ENCODE measurements at places on chromosomes 5 and 9.

GRCh38 chr9:137276473-137277328 is 825 bp upstream of the TOR4A start:
- no peak for DNase-seq

GRCh38 chr9:70105147-70105546 is 61.5 kb downstream of the MAMDC2 start:
- DNase-seq: no peak

GRCh38 chr5:119287547-119288111 is 68.2 kb upstream of the TNFAIP8 start:
- DNase-seq: no peak

GRCh38 chr5:97836816-97837215 is 653.8 kb upstream of the RIOK2 start:
- DNase-seq: no peak

- DNase-seq: no peak
Measured at GRCh38 chr9:37942621-37943344, 38.9 kb upstream of the SLC25A51 start.

DNA sequence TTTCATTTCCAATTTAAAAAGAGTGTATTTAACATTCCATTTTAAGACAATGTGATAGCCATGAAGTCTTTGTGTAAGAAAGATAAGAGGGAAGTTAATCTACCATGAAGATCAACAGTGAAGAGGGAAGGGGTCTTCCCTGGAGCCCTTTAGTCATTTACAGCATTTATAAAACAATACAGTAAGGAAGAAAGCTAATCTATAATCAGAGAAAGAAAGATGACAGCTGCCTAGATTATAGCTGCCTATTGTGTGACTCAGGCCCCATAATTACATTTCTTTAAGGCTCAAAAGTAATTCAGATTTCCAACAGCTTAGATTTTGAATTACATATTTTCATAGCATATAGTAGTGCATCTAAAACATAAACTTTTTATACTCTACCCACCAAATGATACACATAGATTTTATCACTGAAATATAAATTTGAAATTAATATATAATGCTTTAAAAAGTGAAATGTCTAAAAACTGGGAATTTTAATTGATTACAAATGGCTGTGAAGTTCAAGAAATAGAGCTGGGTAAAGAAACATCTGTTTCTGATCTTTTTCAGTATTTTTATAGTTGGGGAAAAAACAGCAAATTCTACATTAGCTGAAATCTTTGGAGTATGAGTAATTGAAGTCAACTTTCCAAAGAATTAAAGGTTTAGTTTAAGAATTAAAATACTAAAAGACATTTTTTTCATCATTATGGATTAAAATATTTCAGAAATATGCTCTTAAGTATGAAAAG is 89.6 kb downstream of the RIC1 start:
- no peak for DNase-seq

- peak; percentile 34 for DNase-seq
Measured at GRCh38 chr9:21806644-21807043, 4.2 kb downstream of the MTAP start.

DNA sequence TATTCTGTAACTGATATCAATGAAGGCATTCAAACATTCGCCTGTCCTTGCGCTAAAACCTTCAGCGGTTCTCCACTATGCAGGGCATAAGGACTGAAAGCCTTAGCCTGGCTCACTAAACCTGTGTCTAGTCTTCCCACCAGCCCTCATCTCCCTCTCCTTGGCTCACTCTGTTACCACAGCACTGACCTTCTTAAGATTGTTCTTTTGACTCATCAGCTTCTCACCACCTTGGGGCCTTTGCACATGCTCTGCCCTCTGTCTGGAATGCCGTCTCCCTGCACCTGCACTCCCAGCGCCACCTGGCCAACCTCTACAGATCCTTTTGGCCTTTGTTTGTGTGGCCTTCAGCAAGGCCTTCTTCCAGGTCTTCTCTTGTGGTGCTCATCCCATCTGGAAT is 131.8 kb upstream of the IER5L start:
- DNase-seq: no peak

DNA sequence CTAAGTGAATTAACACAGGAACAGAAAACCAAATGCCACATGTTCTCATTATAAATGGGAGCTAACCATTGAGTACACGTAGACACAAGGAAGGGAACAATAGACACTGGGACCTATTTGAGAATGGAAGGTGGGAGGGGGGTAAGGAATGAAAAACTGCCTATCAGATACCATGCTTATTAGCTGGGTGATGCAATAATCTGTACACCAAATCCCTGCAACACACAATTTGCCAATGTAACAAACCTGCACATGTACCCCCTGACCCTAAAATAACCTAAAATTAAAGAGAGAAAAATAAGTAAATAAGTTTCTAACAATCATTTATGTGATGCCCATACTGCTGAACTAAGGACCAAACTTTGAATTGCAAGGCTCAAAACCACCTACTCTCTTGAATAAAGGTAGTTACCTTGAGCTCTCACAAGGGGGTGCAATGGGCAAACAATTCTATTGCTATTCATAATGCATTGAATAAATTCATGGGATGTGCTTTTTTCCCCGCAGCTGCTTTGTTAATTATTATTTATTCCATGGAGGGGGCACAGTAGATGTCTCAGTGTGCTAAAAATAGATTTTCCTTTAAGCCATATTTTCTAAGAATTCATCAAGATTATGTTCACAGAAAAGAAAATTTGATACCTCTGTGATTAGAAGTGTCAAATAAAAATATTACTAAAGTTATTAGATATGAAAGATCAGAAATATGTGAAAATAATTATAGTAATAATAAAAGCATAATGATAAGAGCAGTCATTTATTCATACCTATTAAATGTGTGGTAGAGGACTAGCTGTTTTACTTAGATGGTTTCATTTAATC is 76.2 kb upstream of the PTPN3 start:
- peak; percentile 72 for DNase-seq

DNA sequence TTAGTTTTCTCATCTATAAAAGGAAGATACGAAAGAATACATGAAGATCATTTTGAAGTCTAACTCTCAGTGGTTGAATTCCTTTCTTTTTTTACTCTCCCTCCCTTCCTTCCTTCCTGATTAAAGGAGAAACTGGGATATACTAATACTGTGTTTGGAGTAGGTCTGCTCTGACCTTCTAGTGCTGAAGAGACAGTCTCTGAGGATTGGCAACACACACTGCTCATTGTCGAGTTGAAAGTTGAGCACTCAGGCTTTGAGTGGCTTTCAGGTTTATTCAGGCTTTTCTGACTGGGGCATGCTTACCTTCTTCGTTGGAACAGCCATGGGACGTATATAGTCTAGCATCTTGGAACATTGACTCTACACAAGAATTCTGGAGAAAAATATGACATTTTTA is 86.9 kb upstream of the RPS23 start:
- DNase-seq: no peak

- no peak for DNase-seq
Measured at GRCh38 chr9:120363697-120364096, 216.3 kb downstream of the CDK5RAP2 start.

DNA sequence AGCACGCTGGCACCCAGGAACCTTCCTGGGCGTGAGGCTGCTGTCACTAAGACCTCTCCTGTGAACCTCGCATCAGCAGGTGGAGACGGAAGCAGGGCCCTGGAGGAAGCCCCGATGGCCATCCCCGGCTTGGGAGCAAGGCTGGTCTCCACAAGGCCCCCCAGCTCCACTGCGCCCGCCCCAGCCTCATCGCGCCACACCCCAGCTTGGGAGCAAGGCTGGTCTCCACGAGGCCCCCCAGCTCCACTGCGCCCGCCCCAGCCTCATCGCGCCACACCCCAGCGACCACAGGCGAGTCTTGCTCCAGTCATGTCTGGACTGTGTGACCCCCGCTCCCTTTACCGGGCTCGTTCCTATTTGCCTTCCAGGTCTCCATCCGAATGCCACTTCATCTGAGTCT is 11.0 kb downstream of the QSOX2 start:
- no peak for DNase-seq

DNA sequence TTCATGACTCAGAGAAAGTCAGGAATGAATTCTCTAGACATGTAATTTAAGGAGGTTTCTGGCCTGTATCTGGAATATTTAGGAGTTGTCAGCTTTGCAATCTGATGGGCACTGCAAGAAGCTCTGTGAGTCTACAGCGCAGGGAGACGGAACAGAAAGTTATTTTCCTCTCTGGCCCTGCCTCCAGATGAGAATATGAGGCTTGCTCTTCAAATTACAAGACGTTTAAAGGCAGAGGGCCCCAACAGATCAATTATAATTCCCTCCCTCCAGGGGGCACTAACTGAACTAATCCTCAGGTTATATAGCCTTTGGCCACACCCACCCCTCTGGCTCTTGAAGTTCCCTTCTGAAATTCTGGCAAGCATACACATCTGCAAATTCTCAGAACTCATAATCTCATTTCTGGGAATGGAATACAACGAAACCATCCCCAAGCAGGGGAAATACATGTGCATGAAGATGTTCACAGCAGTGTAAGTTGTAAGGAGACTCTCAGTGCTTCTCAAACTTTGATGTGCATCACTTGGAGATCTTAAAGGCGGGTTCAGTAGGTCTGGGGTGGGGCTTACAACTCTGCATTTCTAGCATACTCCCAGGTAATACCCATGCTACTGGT is 307.6 kb downstream of the CWC27 start:
- peak; percentile 28 for DNase-seq

GRCh38 chr9:136143215-136144001 is 24.7 kb upstream of the TMEM250 start:
- DNase-seq: peak; percentile 63

- DNase-seq: no peak
Measured at GRCh38 chr9:136655536-136656182, 7.1 kb upstream of the EGFL7 start.

DNA sequence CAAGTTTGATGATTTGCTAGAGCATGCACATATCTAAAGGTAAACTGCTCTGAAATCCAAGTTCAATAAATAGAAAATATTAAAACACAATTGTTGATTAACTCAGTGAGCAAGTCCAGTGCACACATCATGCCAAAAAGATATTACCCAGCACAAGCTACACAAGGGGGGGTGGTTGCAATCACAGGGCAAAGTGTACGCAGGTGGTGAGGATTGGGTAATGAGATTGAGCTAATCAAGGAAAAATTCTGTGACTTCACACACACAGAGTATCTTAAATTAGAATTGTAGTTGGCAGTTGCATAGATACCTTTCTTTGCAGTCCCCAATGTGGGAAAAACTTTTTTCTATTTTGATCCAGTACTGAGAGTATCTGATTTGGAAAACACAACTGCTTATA is 156.1 kb upstream of the NTRK2 start:
- no peak for DNase-seq

DNA sequence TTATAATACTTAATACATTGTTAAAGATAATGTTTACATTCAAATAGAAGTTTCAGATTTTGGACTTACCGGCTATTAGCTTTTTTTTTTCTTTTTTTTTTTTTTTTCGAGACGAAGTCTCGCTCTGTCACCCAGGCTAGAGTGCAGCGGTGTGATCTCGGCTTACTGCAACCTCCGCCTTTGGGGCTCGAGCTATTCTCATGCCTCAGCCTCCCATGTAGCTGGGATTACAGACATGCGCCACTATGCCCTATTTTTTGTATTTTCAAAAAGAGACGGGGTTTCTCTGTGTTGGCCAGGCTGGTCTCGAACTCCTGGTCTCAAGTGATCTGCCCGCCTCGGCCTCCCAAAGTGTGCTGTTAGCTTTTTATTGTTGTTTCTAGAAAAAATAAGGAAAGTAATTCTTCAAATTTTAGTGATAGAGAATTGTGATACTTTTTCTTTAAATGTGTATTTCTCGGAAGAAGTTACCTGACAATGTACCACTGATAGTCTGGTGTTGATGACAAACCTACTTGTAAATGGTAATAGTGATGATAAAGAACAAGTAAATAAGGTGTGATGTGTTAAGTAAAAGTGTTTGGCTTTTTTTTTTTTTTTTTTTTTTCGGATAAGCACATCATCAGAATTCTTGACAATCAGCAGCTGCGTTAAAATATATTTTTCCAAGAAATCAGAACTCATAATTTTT is 2.7 kb downstream of the CDC42SE2 start:
- DNase-seq: no peak

DNA sequence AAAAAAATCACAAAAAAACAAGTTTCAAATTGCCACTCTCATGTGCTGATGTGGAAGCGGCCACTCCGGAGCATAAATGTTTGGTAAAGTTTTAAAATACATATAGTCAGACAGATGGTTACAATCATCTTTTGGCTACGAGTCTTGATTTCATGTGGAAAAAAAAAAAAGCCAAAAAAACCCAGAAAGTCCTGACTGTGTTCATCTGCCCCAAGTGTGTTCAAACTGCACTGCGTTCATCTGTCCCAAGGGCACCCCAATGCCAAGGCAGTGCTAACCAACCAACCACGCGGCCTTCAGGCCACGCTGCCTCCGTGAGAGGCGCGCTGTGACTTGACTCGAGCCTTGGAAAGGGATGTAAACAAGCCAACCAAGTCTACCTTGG is 127.1 kb downstream of the MYO10 start:
- no peak for DNase-seq

DNA sequence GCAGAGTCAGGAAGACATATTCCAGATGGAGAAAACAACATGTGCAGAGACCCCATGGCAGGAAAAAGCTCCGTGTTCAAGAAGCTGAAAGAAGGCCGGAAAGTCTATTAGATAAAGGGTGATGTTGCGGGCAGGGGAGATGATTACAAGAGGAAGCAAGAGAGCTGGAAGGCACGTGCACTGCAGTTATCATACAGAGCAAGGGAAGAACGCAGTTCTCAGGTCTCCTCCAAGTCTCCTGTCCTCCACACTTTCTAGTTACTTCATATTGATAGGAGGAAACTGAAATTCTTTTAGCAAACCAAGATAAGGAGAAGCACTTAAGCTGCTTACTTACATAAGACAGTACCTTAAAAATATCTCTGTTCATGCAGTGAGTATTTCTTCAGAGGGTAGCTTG is 58.3 kb upstream of the PLPP6 start:
- no peak for DNase-seq

DNA sequence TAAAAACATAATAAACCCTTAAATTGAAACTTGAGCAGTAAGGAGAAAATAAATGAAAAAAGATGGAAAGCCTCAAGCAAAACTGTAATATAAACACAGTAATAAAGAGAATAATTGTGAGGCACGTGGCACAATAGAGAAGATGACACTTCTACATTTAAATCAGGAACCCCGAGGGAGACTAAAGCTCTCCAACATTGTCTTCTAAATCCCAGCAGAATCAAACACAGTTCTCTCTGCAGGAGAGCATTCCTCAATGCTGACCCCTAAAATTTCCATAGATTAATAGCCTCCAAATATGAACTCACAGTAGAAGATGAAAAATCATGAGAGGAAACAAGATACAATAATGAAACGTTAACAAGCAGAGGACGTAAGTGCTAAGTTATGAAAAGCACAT is 721.2 kb upstream of the COX7C start:
- DNase-seq: no peak

DNA sequence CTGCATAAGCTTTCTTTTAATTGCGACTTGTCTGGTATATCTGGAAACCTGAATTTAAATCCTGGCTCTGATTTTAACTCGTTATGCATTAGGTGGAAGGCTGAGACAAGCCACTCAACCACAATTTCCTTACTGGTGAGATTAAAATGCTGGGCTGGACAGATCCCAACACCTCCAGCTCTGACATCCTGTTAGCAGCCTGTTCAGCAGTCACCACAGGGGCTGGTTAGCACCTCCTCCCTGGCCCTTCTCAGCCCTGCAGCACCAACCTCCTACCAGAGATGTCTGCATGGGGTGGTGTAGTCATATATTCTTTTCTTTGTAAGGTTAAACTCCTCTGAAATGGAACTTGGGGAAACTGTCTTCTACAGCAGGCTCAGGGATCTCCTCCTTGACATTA is 156.5 kb upstream of the NFIL3 start:
- no peak for DNase-seq

GRCh38 chr9:87910821-87911220 is 6.9 kb upstream of the SPATA31C1 start:
- no peak for DNase-seq

- no peak for DNase-seq
Measured at GRCh38 chr5:39117401-39117800, 43.2 kb upstream of the RICTOR start.
